ENCODE measurements at places on chromosomes 5 and 9. TPM values are rescaled to one million over a fixed set of nuclear protein-coding genes. Genes with fewer than 3 reads are reported as not detected.
A peak's percentile ranks its signal among the peaks of the same experiment; 100 is the strongest.

GRCh38 chr9:92208693-92209524, 84.6 kb downstream of the IARS1 start:
- no peak for DNase-seq
- H3K36me3 ChIP-seq: peaks cover 26% of the 10 kb centered on the region

- H3K27me3 ChIP-seq: no peaks in the 10 kb centered on the region
- H3K4me1 ChIP-seq: peaks cover 9% of the 10 kb centered on the region
- no peak overlapping the region for H3K27ac ChIP-seq
- no peak overlapping the region for H3K4me3 ChIP-seq
- no peaks in the 10 kb centered on the region for H3K36me3 ChIP-seq
These were observed 33.1 kb downstream of the RASA1 start for GRCh38 chr5:87300744-87301143.

- no peak overlapping the region for H3K4me3 ChIP-seq
- no peaks in the 10 kb centered on the region for H3K36me3 ChIP-seq
- no peak for DNase-seq
- no peak overlapping the region for H3K27ac ChIP-seq
- no peaks in the 10 kb centered on the region for H3K4me1 ChIP-seq
These were observed 111.8 kb upstream of the FCN2 start for GRCh38 chr9:134768709-134769351.

DNA sequence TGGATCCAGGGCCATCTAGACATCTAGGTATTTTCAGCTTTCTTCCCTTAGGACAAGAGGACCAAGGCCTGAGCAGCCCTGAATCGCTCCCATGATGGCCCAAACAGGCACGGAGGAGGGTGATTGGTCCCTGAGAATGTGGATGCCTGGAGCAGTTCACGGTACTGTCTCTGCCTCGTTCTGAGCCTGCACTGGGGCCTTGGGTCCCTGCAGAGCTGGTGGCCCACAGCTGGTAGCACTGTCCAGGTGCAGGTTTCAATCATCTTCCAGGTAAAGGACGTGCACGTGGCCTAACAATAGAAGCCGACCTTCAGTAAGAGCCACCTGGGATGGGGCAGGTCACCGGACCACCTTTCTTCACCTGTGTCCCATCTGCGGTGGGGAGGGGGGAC, 19.4 kb upstream of the FCN1 start:
- no peak for DNase-seq
- no peaks in the 10 kb centered on the region for H3K4me1 ChIP-seq
- no peaks in the 10 kb centered on the region for H3K36me3 ChIP-seq
- H3K27me3 ChIP-seq: no peaks in the 10 kb centered on the region

- peaks cover 21% of the 10 kb centered on the region for H3K4me1 ChIP-seq
- no peaks in the 10 kb centered on the region for H3K27me3 ChIP-seq
- peak within 1 kb of the TSS; percentile 100 for H3K27ac ChIP-seq
- DNase-seq: peak; percentile 79
These were observed at the start of gene CCDC107 for GRCh38 chr9:35658137-35658967. Gene CCDC107 (plus strand): TSS chr9:35658292. CDS start chr9:35658380, 88 bp downstream.

GRCh38 chr5:76663573-76663972, 40.4 kb upstream of the F2RL2 start:
- H3K27me3 ChIP-seq: no peaks in the 10 kb centered on the region
- H3K36me3 ChIP-seq: peaks cover 21% of the 10 kb centered on the region
- H3K27ac ChIP-seq: no peak overlapping the region
- DNase-seq: no peak
- no peaks in the 10 kb centered on the region for H3K4me1 ChIP-seq

- no peak overlapping the region for H3K4me3 ChIP-seq
- no peaks in the 10 kb centered on the region for H3K27me3 ChIP-seq
- no peaks in the 10 kb centered on the region for H3K36me3 ChIP-seq
- no peak overlapping the region for H3K27ac ChIP-seq
These were observed 49.8 kb upstream of the PLPP1 start for GRCh38 chr5:55584398-55585205.

DNA sequence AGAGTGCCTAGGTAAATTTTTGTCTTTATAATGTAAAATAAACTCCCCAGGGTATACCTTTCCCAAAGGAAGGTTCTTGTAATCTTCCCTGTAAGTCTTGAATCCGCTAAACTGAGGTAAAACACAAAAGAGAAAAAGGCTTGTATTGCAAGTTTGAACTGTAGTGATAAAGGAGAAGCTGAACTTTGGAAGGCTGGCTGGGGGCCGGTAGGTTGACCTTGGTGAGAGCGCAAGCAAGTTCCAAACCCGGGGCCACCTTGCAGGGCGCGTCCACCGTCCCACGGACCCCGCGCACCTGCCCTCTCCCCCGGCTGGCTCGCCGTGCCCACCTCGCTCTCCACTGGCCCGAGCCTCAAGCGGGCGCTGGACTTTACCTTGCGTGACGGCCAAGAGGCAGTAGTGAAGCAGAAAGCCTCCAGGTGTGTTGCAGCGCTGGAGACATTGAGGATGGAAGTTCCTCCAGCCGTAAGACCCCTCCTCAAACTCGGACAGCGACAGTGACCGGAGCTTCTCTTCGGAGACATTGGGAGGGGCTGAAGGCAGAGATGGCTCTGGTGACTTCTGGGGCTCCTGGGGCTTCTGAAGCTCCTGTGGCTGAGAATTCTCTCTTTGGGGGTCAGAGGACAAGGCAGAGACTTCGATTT, 428 bp downstream of the SLCO4C1 start:
- peak overlapping the region; percentile 66 for H3K27ac ChIP-seq
- H3K4me1 ChIP-seq: peaks cover 5% of the 10 kb centered on the region
- peak overlapping the region; percentile 62 for H3K4me3 ChIP-seq
- no peaks in the 10 kb centered on the region for H3K27me3 ChIP-seq

Gene GFPT2
- total RNA-seq: 10.6 TPM

Data from pancreas (tissue), 10 donors.